ENCODE measurements at places on chromosomes 7 and 10.

GRCh38 chr10:95818668-95819067 lies 62.7 kb downstream of the ENTPD1 start:
- DNase-seq = no peak

GRCh38 chr7:303884-304573 lies 14.1 kb downstream of the FOXL3 start:
- no peak for DNase-seq

- DNase-seq = no peak
Measured at GRCh38 chr7:157637216-157637949, 300.6 kb downstream of the DNAJB6 start.

DNA sequence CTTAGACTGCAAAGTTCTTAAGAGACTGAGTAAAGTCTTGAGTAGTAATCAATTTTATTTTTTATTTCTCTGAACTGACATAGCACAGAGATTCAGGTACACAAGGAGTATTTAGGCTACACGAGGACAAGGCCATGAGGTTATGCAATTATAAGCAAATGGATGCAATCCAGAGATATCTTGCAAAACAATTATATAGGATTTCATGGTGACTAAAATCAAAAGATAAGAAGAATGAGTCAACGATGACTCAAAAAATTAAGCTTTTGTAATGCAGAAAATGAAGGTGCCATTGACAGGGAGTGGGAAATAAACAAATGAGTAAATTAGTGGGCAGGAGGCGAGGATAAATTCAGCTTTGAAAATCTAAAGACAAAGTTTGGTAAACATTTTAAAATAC lies 66.7 kb upstream of the MYO3A start:
- no peak for DNase-seq

DNA sequence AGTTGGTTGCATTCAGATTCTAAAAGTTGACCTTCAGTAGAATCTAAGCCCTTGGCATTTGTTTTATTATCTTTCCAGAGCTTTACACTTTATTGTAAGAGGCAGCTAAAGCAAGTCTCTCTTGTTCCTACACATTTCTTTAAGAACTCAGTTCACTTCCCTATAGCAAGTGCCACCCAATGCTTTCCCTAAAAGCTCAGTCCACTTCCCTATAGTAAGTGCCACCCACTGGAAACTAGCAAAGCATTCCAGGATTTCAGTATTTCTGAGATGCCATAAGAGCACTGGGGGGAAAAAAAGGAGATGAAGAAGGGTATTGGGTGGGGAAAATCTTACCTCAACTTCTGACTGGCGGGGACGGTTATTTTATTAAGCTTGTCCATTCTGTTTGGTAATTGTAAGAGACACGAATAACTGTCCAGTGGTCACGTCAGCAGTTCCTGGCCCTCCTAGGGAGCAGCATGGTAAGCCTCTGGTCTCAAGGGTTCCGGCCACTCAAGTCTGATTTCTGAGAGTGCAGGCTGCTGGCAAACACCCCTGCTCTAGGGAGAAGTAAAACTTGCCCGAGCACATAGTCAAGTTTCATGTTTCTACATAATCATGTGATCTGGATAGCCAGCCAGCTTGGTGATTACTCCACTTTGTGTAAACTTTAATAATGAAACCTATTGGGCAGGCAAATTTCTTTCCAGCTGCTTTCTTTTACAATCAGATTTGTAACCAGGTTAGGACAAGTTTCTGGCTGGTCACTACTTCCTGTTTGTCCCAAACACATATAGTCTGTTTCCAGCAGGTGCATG lies at the start of gene BLNK:
BLNK (minus strand) TSS at position 554 of the 800 bp plus-strand sequence; CDS start at position 383, 171 bp downstream.
- DNase-seq = no peak

GRCh38 chr7:54477083-54477482 lies 65.1 kb upstream of the VSTM2A start:
- DNase-seq = no peak

Data from activated T-cell treated with anti-CD3 and anti-CD28 coated beads for 4 hours (primary cell).